ENCODE measurements at places on chromosomes 1 and 21.

DNA sequence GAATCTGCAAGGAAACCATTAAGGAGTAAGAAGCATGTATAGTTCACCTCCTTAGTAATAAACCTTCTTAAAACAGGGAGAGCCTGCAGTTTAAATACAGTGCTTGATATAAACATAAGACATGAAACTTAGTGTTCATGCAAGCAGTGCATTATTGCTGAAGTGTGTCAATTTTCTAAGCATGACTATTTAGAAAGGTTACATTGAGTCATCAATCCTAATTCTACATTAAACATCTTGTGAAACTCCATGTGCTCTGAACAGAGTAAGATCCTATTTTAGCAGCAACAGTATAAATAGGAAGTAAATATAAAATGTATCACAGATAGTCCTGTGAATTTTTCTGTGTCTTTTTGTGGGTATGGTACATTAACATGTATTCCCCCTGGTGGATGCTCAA lies 135.5 kb downstream of the ESRRG start:
- no peak for DNase-seq

- DNase-seq, result no peak
Measured at GRCh38 chr1:213676736-213677135, 311.0 kb upstream of the PROX1 start.

DNA sequence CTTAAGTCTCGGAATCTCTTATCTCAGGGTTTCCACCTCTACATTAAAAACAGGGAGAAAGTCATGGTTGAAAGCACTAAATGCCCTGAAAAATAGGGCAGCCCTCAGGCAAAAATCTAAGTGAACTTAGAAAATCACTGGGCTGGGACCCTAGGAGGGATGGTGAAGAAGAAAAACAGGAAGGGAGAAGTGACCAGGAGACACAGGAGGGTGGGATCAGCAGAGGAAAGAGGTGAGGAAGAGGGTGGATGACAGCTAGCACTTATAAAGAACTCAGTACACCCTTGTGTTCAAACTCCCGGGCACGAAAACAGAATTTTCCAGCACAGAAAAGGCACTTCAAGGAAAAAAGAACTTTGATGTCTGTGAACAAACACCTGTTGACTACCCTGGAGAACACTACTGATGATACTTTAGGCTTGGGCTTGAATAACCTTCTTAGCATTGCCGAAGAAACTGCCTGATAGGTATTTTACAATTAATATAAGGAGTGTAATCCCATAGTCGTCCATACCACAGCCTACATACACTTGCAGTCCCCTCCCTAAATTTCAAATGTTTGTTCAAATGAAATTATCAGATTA lies 2.0 kb downstream of the CHML start:
- DNase-seq, result no peak

- no peak for DNase-seq
Measured at GRCh38 chr1:156425943-156426342, 56.9 kb downstream of the RHBG start.

GRCh38 chr1:43536196-43536863 lies 5.6 kb downstream of the PTPRF start:
- DNase-seq, result no peak

- DNase-seq, result peak; percentile 80
Measured at GRCh38 chr1:112674440-112674985, at the start of gene MOV10. Gene MOV10 (plus strand): TSS chr1:112674659. CDS start chr1:112674913, 254 bp downstream.

- peak; percentile 11 for DNase-seq
Measured at GRCh38 chr1:228037401-228038386, 30.9 kb downstream of the WNT3A start.

- no peak for DNase-seq
Measured at GRCh38 chr21:22813201-22813600, 1815.0 kb downstream of the NCAM2 start.

- DNase-seq, result peak; percentile 73
Measured at GRCh38 chr1:89085781-89086180, 20.8 kb upstream of the GBP1 start.

DNA sequence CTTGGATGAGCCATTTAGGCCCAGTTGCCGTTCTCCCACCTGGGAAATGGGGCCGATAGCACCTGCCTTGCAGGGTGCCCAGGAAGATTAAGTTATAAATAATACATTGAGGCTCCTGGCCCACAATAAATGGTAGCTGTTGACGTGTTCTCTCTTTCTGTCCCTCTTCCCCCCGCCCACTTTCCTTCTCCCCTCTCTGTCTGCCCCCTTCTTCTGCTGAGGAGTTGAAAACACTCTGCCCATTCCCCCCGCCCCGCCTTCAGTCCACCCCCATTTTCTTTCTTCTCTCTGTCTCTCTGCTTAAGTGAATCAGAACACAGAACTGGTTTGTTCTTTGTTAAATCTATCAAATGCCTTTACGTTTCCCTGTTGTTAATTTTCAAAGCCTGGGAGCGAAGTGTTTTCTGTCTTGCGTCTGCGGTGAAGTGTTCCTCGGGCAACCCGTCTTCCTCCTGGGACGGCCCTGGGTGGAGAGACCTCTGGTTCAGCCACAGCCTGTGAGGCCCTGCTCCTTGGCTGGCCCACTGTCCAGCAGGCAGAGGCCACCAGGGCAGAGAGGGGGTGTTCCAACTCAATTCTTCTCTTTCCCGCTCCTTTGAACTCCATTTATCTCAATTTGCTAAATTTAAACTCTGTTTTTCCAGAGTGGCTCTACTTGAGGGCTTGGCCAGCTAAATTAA lies 29.3 kb upstream of the SELENON start:
- DNase-seq, result no peak

- no peak for DNase-seq
Measured at GRCh38 chr1:16374266-16374665, 7.2 kb downstream of the SZRD1 start.

GRCh38 chr1:244341455-244342450 lies 110.0 kb downstream of the ADSS2 start:
- peak; percentile 75 for DNase-seq

GRCh38 chr1:76170513-76170912 lies 96.0 kb downstream of the ST6GALNAC3 start:
- no peak for DNase-seq

DNA sequence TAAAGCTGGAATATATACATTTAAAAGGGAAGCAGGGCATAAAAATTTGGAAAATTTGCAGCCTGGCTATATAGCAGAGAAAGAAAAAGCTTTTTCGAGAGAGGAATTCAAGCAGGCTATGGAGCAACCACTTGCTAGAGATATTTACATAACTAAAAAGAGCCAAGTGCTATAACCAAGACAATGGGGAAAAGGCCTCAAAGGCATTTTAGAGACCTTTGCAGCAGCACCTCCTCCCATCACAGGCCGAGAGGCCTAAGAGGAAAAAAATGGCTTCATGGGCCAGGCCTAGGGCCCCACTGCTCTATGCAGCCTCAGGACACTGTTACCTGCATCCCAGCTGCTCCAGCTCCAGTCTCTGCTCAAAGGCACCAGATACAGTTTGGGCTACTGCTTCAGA lies 37.0 kb downstream of the CAPN9 start:
- DNase-seq, result no peak

DNA sequence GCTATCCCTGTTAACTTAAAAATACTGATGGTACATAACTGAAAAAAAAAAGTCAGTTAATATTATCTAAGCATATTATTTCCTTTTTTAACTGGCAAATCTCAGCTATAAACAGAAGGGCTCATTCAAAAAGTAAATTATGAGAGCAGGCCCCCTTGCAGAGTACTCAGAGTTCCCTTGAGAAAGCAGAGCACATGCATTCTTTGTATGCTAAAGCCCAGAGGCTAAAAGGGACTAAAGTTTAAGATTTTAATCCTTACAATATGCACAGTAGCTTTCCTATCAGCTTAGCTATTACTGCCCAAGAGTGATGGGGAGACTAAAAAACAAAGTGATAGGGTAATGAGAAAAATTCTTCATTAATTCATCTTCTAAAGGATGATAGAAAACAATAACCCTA lies 18.5 kb downstream of the SLC16A1 start:
- DNase-seq, result no peak

DNA sequence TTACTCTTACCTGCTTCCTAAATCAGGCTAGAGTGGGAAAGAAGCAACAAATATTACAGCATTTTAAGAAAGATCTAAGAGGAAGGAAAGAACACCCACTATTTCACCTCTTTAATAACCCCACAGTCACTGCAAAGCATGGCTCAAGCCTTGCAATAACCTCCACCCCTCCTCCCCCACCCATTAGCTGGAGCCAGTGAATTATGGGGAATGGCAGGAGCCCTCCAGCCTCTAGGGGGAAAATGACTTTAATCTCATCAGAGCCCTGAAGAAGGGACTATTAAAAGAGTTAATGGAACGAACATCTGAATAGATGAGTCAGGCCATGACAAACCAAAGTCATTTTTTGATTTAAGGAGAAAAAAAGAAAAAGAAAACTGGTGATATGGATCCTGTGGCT lies 630.7 kb upstream of the PLXNA2 start:
- DNase-seq, result no peak

DNA sequence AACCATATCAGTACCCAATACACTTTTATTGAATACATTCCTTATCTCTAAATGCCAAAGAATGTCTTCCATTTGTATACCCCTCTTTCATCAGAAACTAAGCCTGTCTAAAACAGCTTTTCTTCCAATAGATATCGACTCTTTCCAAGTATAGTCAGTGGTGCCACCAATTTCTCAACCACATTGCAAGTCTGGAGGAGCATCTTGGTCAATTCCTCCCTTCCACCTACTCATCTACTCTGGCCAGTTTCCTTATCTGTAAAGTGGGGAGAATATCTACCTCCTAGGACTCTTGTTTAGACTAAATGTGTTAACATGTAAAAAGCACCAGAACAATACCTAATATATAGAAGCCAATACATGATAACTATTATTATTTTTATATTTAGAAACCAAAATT lies 28.5 kb upstream of the FGGY start:
- DNase-seq, result peak; percentile 32
